Activated naive CD8-positive, alpha-beta T cell treated with anti-CD3 and anti-CD28 coated beads for 36 hours (primary cell): ENCODE measurements at places on chromosomes 6 and 20.
A peak's percentile ranks its signal among the peaks of the same experiment; 100 is the strongest.

DNA sequence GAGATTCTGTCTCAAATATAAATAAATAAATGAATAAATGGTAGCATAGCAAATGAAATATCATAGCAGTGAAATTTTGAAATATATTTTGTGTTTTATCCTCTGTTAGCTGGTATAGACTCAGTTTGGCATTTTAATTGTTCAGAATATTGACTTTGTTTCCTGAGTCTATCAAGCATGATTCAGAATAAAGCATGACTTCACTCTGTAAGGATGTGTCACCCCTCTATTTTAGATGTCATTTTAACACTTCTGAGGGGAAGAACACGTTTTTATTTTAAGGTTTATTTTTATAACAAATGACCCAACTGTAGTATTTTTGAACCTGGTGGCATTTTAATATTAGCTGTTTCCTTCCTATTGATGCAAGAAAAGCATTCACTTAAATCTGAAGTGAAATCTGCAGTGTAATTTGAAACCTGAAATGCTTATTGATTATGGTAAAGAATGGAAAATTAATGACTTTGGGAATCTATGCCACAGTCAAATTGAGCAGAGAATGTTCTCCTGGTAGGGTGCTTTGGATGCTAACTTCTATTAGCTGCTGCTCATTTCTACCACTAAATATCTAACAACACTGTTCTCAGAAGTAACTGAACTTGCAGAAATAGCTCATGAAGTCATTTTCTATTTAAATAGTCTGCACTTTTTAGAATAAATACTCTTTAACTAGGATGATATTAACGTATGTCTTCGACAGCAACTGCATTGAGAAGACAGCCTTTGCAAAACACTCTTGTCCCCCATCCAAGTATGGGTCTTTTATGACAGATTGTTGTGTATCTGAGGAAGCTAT is 114.2 kb downstream of the SOX4 start:
- no peak for DNase-seq

DNA sequence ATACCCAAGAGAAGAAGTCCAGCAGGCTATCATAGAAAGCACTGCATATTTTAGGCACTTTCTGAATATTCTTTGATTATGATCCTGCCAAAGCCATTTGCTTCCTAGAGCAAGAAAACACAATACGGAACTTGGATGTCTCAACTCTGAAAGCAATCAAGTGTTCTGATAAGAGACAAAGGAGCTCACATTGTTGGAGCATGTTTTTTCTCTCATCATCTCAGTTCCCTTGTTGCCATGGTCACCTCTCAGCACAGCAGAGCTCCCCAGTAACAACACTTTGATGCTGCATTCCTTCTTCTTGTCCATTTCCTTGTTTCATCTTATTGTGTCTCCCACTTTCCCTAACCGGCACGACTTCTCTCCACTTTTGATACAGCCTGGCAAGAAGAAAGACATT is 168.7 kb upstream of the FUT9 start:
- DNase-seq: no peak

DNA sequence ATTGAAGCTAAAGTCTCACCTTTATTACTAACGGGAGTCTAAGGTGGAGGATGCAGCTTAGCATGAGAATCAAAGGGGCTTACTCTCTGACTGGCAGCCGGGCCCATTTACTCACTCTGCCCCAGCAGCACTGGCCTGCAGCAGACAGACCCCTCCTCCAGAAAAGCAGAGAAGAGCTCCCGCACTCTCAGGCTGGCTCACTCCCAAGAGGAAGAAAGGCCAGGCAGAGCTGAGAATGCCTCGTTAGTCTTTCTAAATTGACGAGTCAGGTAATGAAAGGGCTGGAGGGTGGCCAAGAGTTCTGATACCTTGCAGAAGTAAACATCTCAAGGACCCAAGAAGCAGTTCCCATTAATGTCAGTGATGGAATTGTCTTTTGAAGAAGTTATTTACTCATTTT is 44.5 kb upstream of the IL20RA start:
- no peak for DNase-seq

GRCh38 chr6:11909696-11910132 is 102.4 kb upstream of the HIVEP1 start:
- DNase-seq: no peak

DNA sequence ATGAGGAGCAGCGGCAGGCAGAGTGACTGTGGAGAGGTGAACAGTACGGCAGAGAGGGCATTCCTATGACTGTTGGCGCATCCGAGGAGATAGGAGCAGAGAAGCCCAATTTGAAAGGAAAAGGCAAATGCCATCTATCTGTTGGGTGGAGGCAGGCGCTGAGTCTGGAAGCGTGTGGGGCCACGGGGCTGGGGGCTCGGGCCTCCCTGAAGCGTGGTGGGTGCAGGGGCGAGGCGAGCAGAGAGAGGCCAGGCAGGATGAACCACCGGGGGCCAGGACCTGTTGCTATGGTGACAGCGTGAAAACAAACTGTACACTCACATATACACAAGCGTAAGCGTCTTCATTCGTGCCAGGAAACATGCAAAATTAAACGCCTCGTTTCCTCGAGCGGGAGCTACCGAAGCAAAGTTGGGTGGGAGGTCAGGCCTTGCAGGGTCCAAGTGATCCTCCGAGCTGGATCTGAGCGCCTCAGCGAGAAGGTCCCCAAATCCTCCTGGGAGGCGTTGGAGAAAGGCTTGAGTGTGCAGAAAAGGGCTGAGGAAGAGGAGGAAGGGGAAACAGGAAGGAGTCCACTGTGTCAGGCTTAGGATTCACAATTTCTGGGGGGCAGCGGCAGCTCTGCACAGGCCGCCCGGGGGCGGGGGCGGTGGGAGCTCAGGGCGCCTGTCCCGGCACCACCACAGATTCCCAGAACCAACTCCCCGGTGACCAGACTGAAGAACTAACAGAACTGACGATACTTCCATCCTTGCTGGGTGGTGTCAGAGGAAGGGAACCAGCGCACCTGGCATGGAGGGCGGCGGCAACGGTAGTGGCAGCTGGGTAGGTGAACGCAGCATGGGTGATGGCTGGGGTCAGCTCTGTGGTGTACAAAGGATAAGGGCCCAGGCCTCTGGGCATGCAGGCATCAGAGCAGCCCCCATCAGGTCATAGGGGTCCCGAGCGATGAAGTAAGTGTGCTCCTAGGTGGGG is 68.2 kb downstream of the KHDC1L start:
- no peak for DNase-seq

DNA sequence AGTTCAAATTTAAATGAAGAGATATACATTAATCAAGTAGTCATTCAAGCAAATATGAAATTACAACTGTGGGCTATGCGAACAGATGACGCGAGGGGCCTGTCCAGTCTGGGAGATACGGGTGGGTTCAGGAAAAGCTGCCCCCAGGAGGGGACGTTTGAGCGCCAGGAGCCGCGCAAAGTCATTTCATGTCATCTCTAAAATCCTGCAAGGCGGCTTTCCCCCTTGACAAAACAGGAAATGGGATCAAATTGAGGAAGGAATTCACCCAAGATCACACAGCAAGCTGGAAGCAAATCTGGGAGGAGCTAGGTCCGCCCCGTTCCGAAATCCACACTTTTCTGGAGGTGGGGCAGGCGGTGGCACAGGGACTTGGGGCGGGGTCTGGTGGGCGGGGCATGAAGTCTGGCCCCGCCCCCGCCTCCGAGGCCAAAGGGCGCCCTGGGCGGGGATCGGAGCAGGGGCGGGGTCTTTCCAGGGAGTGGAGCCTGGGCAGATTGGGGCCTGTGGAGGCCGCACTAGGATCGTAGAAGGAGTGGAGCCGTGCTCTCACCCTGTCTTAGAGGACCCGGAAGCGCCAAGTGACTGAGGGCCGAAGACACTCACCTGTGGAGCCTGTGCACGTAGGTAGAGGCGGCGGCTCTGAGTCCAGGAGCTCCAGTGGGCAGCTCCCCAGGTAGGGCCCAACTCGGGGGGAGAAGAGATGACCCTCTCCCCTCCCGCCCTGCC is at the start of gene LPIN3:
TSS of gene LPIN3 (plus strand) at position 495 of the 729 bp plus-strand sequence. CDS start 4,983 bp downstream, outside the sequence.
- peak; percentile 61 for DNase-seq

GRCh38 chr6:90230548-90231215 is 66.0 kb downstream of the BACH2 start:
- no peak for DNase-seq

- DNase-seq: no peak
Measured at GRCh38 chr6:127792616-127793015, 108.2 kb downstream of the THEMIS start.

DNA sequence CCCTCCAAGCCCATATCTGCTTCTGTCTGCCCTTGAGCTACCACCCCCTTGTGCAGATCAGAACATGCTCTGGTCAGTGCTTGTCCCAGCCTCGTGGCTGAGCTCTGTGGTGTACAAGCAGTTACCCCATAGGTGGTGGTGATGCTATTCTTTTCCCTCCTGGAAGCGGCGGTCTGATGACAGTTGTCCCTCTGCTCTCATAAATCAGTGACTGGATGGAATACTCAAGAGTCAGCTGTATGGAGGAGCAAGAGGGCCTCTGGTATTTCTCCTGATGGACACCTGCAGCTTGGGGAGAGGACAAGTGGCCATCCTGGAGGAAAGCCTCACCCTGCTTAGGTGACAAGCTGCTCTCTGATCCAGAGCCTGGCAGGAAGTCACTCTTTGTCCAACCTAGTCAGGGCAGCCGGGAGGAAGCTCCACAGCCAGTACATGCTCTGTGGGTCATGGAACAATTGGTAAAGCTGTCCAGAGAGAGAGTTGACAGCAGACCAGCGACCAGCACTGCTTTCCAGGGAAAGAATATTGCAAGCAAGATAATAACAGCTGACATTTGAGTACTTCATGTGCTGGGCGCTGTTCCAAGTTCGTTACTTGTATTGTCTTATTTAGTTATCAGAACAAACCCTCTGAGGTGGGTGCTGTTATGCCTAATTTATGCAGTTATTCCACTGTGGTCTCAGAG is 47.1 kb downstream of the SCAND1 start:
- DNase-seq: no peak

- no peak for DNase-seq
Measured at GRCh38 chr6:5191222-5191621, 69.5 kb downstream of the LYRM4 start.

DNA sequence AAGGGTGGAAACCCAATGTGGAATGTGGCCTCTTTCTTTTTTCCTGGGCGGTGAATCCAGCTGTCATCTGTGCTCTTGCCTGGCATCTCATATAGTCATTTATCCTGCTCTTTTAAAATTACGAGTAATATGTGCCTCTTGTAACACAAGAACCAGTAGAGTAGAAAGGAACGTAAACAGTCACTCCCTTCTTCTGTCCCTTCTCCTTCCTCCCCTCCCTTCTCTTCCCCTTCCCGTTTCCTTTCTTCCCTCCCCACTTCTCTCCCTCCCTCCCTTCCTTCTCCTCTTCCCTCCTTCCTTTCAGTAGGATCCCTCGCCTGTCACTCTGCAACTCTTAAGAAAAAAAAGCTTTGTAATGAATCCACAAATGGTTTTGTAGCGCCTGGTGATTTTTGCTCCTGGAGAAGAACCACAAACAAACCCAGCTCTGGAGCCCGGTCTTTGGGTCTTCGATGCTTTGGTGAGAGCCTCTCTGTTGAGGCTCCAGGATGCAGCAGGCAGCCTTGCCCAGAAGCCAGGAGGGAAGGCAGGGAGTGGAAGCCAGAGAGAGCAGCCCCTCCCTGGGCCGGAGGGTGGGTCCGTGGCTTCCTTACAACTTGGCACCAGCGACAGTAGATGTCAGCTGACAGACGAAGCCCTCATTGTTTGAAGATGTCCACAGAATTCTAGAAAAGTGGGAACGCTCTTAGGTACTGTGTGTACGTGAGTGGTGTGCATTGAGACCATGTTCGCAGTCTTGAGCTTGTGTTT is 15.0 kb downstream of the DUSP22 start:
- no peak for DNase-seq

DNA sequence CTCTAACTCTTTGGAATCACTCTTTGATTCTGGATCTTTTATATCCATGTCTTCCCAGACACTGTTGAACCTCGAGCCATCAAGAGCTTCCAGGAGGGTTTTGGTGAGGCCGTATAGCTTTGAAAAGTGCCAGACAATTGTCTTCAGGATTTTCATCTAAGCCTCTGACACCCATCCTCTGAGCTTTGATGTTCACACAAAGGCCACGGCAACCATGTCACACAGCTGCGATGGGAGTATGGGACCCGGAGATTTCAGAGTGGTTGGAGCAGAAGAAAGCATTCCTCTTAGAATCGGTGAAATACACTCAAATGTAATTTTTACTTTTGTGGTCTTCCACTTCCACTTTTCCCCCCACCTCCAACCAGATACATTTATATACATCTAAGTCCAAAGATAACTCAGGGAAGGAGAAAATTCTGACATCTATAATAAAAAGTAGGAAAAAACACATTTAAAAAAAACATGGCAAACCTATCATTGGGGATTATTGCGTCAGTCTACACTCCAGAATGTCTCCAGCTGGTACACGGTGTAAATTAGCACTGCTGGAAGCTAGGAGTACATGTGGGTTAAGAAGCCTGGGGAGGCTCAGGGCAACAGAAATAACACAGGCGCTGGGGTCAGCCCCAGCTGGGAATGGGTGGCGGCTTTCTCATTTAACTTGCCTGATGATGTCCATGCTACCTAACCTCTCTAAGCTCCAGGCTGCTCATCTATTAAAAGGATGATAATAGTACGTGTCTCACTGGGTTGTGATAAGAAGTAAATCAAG is 92.7 kb downstream of the LY86 start:
- no peak for DNase-seq

- DNase-seq: no peak
Measured at GRCh38 chr6:3228771-3229565, 1.5 kb upstream of the TUBB2B start.

GRCh38 chr6:8441452-8441851 is 6.1 kb upstream of the SLC35B3 start:
- no peak for DNase-seq

GRCh38 chr6:31142361-31142761 is 3.5 kb upstream of the PSORS1C2 start:
- no peak for DNase-seq

DNA sequence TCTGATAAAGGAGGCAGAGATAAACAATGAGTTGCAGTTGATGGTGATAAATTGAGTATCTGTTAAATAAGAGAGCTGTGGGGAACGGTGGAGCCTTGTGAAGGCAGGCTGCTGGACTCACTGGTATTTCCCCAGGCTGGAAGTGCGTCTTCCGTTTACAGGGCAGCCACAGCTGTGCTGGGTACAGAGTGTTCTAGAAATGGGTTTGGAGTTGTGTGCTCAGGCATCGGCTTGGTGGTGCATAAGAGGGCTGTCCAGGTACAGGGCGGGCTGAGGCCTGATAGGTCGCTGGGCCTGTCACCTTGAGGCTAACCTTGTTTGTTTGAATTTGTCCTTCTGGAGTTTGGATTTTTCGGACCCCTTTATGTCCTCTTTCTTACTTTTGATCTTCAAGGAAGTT is 39.3 kb downstream of the ARID1B start:
- DNase-seq: no peak

- DNase-seq: no peak
Measured at GRCh38 chr6:131398176-131398575, 174.8 kb upstream of the ARG1 start.

DNA sequence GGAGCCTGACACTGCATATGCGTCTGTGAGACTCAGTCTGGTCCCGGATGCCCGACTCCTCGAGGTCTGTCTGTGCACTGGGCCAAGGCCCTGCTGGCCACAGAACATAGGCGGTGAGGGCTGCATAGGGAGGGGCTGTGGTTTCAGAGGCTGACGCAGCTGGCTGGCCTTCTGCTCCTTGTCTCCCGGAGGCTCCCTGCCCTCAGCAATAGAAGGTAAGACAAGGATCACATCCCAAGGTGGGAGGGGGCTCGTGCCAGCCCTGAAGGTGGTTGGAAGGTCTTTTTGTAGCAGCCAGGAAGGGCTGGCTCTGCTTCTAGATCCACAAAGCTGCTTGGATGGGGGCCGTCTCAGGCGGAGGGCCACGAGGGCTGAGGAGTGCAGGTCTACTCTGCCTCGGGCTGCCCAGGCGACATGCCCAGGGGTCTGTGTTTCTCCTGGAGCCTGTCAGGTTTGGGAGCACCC is 239.8 kb upstream of the SULF2 start:
- no peak for DNase-seq
